ENCODE measurements at places on chromosomes 1 and 21. TPM values are rescaled to one million over a fixed set of nuclear protein-coding genes. Genes with fewer than 3 reads are reported as not detected.

MX1 gene
- total RNA-seq: 11.4 TPM

KCNH1 gene
- 5.3 TPM for total RNA-seq

ETV3 gene
- 7.6 TPM for total RNA-seq

SGIP1 gene
- total RNA-seq: 0.34 TPM

CD84 gene
- not detected for total RNA-seq

MFAP2 gene
- total RNA-seq: 0.41 TPM

CCDC181 gene
- 0.24 TPM for total RNA-seq

FCRL6 gene
- total RNA-seq: not detected

TEX38 gene
- not detected for total RNA-seq

HMGCL gene
- 15.3 TPM for total RNA-seq

CD101 gene
- total RNA-seq: not detected

SMIM12 gene
- 31.1 TPM for total RNA-seq

IKBKE gene
- 22.0 TPM for total RNA-seq

RIPK4 gene
- total RNA-seq: 0.55 TPM

GBP6 gene
- total RNA-seq: not detected

OR2L5 gene
- not detected for total RNA-seq

NECTIN4 gene
- 2.2 TPM for total RNA-seq

LRP8 gene
- 27.6 TPM for total RNA-seq

C1orf185 gene
- total RNA-seq: not detected

TEDDM1 gene
- not detected for total RNA-seq

ZNF648 gene
- not detected for total RNA-seq

GOLT1A gene
- 0.19 TPM for total RNA-seq

TNNT2 gene
- 0.45 TPM for total RNA-seq

TBX15 gene
- total RNA-seq: not detected

MUTYH gene
- total RNA-seq: 13.2 TPM

ACOT7 gene
- 55.3 TPM for total RNA-seq

IL19 gene
- not detected for total RNA-seq

CYYR1 gene
- not detected for total RNA-seq

KCNE1 gene
- total RNA-seq: not detected

ALPL gene
- total RNA-seq: 0.19 TPM

GPR52 gene
- 0.17 TPM for total RNA-seq

CTBS gene
- 12.3 TPM for total RNA-seq

CELF3 gene
- not detected for total RNA-seq

DIO1 gene
- total RNA-seq: not detected

COL16A1 gene
- 26.2 TPM for total RNA-seq

PTPN22 gene
- 0.74 TPM for total RNA-seq

Data from A172 (cell line).